Choroid plexus epithelial cell (primary cell): ENCODE measurements at places on chromosomes 16 and 17.

- DNase-seq, result peak; percentile 75
These were observed 229.8 kb downstream of the KATNIP start for GRCh38 chr16:27779641-27780164.

- DNase-seq, result no peak
These were observed 56.4 kb downstream of the ABR start for GRCh38 chr17:1123393-1123831.

DNA sequence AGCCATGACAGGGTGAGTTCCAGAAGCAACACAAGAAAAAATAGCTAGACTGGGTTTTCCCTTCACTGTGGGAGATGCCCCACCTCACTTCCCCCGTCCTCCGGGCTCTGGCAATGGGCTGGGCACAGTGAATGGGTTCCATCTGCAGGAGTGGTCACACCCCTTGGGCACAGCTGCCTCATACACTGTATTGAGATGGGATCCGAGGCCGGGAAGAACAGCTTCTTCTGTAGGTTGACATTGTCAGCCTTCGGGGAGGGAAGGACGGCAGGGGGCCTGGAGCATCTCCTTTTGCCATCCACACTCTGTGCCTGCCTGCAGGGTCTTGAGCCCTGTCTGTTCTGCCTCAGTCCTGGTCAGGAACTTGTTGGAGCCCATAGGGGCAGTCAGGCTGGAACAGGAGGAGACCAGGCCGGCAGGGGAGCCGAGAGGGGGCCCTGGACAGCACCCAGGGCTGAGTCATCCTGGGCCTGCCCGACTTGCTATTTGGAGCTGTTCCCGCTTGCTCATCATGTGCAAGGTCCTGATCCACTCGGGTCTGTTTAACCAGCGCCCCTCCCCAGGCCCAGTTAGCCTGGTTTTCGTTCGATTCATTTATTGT is 286.7 kb downstream of the SEC14L1 start:
- DNase-seq, result peak; percentile 90

- peak; percentile 41 for DNase-seq
These were observed 10.6 kb upstream of the NUDT16L1 start for GRCh38 chr16:4682616-4683254.

DNA sequence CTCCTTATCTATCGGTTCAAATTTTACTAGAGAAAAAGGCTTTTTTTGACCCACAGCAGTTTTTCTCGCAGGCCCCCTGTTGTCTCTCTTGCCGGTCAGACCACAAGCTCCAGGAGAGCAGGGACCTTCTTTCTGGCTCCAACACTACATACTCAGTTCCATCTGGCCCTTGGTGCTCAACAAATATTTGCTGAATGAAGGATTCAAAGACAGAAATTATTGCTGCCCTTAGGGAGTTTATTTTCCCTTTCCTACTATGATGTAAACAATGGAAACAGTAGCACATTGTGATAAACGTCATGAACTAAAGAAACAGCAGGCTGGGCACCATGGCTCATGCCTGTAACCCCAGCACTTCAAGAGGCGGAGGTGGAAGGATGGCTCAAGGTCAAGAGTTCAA is 59.0 kb upstream of the ATP2A3 start:
- peak; percentile 60 for DNase-seq

DNA sequence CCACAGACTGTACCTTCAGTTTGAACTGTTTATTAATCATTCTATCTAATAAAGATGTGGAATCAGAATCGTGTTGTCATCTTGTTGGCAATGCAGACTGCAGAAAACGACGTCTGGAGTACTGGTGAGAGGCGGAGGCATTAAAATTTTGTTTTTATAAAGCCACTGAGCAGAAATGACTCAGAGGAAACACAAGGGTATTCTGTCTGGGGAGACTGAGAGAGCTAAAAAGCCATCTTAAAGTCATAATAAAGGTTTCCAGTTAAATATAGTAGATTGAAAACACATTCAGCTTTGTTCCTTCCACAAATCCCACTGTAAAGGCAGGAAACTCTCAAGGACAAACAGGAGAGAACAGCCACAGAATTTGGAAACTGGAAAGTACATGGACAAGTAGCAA is 74.2 kb downstream of the CPPED1 start:
- DNase-seq, result peak; percentile 66

GRCh38 chr17:44636562-44636961 is 19.7 kb upstream of the MEIOC start:
- DNase-seq, result peak; percentile 85

- DNase-seq, result no peak
These were observed 2.4 kb downstream of the SKAP1 start for GRCh38 chr17:48427598-48427997.

DNA sequence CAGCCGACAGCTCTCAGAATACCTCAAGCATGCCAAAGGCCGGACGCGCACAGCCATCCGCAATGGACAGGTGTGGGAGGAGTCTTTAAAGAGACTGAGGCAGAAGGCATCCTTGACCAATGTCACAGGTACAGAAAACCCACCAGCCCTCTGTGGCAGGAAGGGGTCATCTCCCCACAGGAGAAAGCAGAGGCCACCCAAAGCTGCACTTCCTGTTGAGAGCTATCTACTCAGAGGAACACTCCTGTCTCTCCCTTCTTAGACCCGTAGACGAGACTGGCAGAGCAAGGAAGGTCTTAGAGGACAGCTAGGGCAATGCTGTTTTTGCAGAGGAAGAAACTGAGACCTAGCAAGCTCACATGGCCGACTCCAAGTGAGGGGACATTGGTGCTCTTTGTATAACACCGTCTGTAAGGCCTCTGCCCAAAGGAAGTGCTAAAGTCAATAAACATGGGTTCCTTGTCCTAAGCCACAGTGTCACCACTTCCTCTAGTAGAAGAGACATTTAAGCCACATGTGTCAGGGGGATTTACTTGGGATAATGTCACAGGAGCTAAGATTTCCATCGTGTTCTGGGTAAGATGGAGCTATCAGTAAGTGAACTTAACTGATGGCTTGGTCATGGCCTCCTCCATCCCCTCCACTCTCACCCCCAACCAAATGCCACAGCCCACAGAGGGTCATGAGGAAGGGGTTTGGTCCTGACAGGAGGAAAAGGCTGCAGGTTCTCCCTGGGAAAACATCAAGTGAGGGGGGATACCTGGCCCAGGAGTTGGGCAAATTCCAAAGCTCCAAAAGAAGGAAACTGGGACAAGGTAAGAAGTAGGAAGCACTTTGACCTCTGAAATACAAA is 9.4 kb downstream of the LPO start:
- no peak for DNase-seq
